ENCODE measurements at places on chromosomes 6 and 20.

- no peak for DNase-seq
Observed at GRCh38 chr20:37144856-37145404, 34.2 kb upstream of the RPN2 start.

- no peak for DNase-seq
Observed at GRCh38 chr6:82686719-82687118, 323.1 kb downstream of the TPBG start.

DNA sequence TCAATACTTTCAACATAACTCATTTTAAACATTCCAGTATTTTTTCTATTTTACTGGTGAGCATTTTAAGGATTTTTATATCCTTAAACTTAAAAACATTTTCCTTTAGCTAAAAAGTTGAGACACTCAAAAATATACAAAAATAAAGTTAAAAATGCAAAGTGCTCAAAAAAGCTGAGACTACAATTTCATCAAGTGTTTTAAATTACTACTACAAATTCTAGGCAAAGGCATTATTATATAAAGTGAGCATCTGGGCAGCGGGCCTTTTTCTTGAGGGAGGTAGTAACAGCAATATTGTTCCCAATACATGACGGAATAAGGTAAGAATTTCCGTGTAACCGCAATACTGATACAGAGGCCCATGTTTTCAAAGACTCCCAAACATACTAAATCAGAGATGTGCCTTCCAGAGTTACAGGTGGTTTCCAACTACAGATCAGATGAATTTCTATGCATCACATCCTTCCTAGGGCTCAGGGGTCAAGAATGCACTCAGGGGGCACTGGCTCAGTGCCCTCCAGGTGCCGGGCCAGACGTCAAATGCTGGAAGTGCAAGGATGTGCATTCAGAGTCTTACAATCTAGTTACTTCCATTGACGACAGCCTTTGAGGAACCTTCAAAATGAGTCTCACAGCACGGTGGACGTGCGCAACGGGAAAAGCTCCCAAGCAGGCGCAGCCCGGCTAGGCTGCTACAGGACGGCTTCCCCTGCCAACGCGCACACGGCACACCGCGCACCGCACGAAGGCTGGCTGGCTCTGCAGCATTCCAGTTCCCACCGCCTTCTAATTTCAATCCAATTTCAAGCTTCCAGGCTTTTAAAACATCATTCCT, 1.7 kb downstream of the PHF10 start:
- DNase-seq, result peak; percentile 10

DNA sequence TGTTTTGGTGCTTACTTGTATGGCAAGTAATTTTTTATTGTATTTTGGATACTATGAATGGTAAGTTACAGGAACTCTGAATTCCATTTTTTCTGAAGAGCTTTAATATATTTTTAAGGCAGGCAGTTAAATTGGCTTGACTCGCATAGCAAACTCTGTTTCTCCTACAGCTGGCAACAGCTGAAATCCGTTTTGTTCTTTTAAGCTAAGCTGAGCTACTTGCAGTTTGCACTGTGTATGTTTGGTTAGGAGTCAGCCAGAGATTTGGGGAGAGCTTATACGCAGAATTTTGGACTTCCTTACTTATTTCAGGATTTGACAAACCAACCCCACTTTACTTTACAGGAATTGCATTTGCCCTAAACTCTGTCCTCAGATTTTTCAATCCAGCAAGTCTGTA, 179.1 kb downstream of the COL19A1 start:
- no peak for DNase-seq

GRCh38 chr20:17856024-17856564, 112.5 kb downstream of the SNX5 start:
- DNase-seq, result no peak

DNA sequence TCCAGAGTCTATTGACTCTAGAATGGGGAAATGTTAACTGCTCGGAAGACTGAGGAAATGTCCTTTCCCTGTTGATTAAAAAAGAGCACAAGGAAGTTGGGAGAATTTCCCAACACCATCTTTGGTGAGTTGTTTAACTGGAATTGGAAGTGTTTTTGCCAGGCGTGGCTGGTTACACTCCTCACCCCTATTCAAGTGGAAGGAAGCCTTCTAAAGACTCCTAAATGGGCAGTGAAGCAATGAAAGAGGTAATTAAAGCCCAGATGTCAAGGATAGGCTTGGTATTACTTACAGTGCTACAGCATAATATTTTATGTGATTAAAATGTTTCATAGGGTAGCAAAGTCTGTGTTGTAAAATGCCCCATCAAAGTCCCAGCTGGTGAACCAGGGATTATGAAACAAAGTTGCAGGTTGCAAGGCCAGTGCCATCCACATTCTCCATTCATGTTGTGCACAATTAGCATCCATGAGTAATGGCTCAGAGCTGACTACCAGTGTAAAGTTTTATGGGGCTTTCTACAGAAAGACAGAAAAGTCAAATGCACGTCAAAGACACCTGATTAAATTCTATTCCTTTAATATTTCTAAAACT, 52.6 kb downstream of the BTBD3 start:
- DNase-seq, result no peak

GRCh38 chr20:14979453-14979986, 642.1 kb upstream of the FLRT3 start:
- no peak for DNase-seq

Measured in activated CD4-positive, alpha-beta T cell treated with anti-CD3 and anti-CD28 coated beads for 24 hours (primary cell).